ENCODE measurements at places on chromosomes 1 and 21.

DNA sequence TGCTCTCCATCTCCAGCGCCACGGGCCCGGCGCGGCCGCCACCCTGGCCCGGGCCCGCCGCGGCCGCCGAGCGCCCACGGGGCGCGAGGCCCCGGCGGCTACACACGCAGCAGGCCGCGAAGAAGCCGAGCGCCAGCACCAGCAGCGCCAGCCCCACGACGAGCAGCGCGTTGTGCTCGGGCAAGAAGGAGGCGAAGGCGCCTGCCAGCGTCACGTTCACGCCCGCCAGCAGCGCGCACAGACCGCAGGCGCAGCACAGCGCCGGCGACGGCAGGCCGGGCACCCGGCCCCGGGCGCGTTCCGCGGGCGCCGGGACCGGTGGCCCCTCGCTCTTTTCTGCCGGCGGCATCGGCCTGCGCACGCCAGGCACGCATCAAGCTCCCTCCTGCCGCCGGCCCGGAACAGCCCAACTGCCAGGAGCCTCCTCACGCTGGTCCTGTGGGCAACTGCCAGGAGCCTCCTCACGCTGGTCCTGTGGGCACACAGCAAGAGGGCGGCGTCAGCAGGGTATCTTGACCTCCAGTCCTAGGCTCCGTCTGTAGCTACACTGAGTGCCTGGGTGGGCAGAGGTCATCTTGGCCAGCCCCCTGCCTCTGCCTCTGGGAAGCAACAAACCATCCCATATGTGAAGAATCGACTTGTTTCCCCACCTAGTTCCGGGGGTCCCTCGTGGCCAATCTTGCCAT, 18.1 kb downstream of the KNCN start:
- DNase-seq, result peak; percentile 43

DNA sequence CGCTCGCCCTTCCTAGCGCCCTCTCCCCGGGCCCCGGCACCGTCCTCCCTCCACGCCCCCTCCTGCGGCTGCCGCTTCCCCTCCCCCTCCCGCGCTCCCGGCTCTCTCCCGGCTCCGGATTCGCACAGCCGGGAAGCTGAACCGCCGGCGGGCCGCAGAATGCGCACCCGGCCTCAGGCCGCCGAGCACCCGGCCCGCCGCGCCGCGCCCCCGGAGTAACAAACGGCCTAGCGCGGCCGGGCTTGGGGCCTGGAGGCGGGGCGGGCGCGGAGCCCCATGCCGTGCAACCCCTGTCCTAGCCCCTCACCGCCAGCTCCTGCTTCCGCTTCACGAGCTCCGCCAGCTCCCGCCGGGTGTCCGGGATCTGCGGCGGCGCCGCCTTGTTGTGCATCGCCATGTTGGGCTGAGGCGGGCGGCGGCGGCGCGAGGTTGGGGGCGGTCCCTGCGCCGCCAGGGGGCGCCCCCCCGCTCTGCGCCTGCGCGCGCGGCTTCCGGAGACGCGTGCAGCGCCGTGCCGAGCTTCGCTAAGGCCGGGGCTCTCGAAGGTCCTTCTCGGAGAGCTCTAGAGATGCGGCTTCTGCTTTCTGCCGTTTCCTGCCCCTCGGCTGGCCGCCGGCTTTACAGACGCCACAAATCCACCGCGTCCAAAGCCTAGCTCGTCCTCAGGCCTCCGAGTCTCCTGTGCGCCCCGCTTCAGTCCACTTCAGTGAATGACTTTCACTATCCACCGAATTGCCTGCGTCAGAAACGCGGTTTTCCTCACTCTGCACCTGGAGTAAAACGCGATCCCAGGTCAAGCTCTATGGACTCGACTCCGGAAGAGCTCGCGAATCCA, at the start of gene MEAF6:
Gene MEAF6 (minus strand): TSS at position 417 of the 835 bp plus-strand sequence. CDS start 20 bp downstream, at position 397.
- DNase-seq, result peak; percentile 77

GRCh38 chr1:6157528-6158174, 22.5 kb downstream of the CHD5 start:
- DNase-seq, result peak; percentile 66

- DNase-seq, result no peak
These were observed 1.9 kb upstream of the IL19 start for GRCh38 chr1:206768472-206769303.

DNA sequence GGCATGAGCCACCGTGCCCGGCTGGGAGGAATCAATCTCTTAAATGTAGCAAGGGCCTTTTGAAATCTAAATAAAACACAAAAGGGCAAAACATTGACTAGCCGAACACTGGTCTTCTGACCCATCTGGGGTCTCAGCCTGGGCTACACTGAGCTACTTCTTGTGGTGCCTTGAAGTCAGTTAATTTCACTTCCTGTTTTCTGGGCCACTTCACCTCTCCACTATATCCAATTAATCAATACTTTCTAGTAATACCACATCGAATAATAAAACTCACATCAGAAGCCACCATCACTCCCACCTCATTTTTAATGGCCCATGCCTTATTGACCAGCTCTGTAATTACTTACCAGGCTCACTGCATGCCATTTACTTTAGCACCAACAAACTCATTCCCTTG, 138.0 kb upstream of the SAMSN1 start:
- DNase-seq, result no peak
